ENCODE measurements at places on chromosomes 1 and 21. TPM values are rescaled to one million over a fixed set of nuclear protein-coding genes. Genes with fewer than 3 reads are reported as not detected.

Gene NMNAT1
- total RNA-seq = 18.8 TPM

Gene CLDN17
- not detected for total RNA-seq

Gene C1orf74
- 2.2 TPM for total RNA-seq

Gene SPRR2E
- not detected for total RNA-seq

Gene KRTCAP2
- total RNA-seq = 172 TPM

Gene CHI3L1
- 1.3 TPM for total RNA-seq

Gene CDC42BPA
- 26.4 TPM for total RNA-seq

Gene HMCN1
- total RNA-seq = 3.7 TPM

Gene DENND2C
- total RNA-seq = 0.84 TPM

Gene WDR64
- not detected for total RNA-seq

Gene SRGAP2C
- total RNA-seq = 10.2 TPM

Gene CFHR2
- not detected for total RNA-seq

Gene HAO2
- not detected for total RNA-seq

Gene DIO1
- total RNA-seq = 0.32 TPM

Gene RXFP4
- 4.6 TPM for total RNA-seq

Gene MRPL24
- total RNA-seq = 86.7 TPM

Gene NPL
- 8.5 TPM for total RNA-seq

Gene CASZ1
- 45.0 TPM for total RNA-seq

Gene DISP1
- 2.5 TPM for total RNA-seq

Gene CRYAA
- total RNA-seq = not detected

Gene RGS13
- 1.0 TPM for total RNA-seq

Gene KCNK1
- 48.0 TPM for total RNA-seq

Gene GJB3
- 7.5 TPM for total RNA-seq

Gene PLEKHN1
- 0.61 TPM for total RNA-seq

Gene REN
- total RNA-seq = not detected

Gene AQP10
- total RNA-seq = not detected

Gene ACTL8
- 2.8 TPM for total RNA-seq

Gene LCE2A
- total RNA-seq = not detected

Gene CDA
- total RNA-seq = 29.1 TPM

Gene PLA2G2F
- not detected for total RNA-seq

Gene TMEM52
- 3.5 TPM for total RNA-seq

Gene TAS1R1
- total RNA-seq = not detected

Gene GCSAML
- 0.48 TPM for total RNA-seq

Gene RAB7B
- 1.2 TPM for total RNA-seq

Gene PTAFR
- total RNA-seq = 2.2 TPM

Gene OPRD1
- total RNA-seq = 0.16 TPM

Gene LCE6A
- total RNA-seq = not detected

Gene FBXO2
- total RNA-seq = 1.2 TPM

Gene KLHDC9
- total RNA-seq = 7.1 TPM

Measured in colonic mucosa (tissue), 4 donors.